NCI-H748 treated with DMSO at 0.1 percent for 48 hours (cell line): ENCODE measurements at places on chromosomes 11 and 22.

DNA sequence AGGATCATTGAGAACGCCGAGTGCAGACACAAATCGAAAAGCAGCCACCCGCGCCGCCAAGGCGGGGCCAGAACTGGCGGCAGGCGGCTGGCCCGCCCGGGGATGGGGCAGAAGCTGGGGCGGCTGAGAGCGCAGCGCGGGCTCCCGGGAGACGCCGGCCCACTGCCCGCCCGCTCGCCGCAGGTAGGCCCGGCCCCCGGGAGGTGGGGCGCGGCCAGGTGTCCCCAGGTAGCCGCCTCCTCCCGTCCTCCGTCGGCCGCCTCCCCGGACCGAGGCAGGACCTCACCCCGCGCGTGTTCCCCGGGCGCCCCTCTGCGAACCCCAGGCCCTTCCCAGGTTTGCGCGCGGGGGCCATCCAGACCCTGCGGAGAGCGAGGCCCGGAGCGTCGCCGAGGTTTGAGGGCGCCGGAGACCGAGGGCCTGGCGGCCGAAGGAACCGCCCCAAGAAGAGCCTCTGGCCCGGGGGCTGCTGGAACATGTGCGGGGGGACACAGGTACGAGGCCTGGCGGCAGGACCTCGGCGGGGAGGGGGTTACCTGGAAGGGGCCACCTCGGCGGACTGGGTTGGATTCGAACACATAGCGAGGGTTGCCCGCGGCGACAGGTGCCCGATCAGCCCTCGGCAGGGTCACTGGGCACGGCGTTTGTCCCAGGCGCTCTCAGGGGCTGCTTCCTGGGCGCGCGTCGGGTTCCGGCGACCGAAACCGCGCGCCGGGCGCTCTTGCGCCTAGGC lies at the start of gene PRRG4:
TSS of gene PRRG4 (plus strand) at position 248 of the 733 bp plus-strand sequence. CDS start 603 bp downstream, outside the sequence.
- no peak for DNase-seq

- no peak for DNase-seq
Observed at GRCh38 chr11:115148101-115148500, 356.1 kb downstream of the CADM1 start.

DNA sequence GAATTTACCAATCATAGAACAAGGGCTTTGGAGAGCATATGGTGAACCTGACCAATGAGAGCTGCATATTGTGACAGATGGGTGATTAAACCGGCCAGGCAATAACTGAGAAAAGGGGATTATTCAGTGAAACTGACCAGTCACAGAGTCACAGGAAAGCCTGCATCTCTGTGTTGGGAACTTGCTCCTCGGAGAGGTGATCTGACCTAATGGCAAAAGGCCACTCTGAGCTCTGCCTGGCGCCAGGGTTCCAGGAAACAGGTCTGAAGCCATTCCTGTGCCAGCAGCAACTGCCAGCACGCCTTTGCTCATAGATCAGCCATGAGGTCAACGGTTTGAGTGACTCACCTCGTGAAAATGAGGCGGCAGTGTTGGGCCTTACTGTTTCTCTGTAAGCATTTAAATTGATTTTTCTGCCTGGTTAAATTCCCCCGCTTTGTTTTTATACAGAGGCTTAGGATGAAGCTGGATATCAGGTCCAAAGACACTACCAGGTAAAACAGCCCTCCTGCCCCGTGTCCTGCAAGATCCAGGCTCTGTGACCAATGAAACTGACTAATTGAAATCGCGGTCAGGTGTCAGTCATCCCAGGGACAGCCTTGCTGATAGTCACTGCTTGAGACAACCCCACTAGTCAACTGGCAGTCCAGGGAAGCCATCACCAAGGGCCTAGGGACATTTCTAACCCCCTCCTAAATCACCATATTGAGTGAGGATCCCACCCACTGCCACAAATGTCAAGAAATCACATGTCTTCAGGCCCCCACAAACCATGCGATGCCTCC lies 35.8 kb upstream of the MYOD1 start:
- DNase-seq: no peak

GRCh38 chr11:64854534-64855502 lies 10.4 kb upstream of the CDC42BPG start:
- DNase-seq: no peak

DNA sequence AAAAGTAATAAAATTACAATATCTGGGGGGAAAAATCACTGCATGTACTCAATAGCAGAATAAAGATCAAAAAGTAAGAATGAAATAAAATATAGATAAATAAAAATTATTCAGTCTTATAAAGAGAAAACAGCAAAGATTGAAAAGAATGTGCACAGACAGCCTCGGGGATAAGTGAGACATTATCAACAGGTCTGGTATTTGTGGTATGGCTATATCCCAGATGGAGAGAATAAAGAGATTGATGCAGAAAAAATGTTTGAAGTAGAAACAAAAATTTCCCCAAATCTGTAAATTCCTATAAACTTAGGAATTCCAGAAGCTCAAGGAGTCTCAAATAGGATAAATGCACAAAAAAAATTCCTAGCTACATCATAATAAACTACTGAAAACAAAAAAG lies 74.5 kb upstream of the LUZP2 start:
- DNase-seq: no peak

GRCh38 chr11:124942466-124943253 lies 6.8 kb upstream of the HEPACAM start:
- DNase-seq: no peak

- DNase-seq: no peak
Observed at GRCh38 chr11:108131993-108132392, 10.6 kb downstream of the ACAT1 start.

DNA sequence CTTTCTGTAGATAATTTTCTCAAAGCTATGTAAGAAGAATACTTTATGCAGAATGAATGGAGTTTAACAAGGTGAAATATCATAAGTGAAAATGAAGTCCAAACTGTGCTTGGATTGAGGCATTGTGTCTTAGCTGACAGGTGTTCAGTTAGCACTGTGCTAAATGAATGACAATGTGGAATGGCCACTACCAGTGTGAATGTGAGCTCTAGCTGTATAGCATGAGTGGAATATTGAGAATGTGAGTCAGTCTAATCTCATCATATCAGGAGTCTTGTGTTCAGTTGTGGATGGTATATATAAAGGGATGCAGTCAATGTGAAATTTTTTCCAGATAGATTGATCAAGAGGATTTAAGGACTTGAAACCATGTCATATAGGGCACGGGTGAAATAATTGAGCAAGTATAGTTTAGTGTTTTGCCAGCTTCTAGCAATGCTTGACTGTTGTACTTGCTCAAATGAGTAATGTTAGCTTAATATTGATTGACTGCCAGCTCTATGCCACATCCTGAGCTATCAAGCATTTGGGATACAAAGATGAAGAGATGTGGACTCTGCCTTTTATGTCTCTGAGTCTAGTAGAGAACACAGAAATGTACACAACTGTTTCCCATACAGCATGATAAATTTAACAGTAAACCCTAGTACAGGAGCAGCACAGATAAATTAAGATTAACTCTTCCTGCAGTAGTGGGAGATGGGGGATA lies 10.6 kb upstream of the RAG2 start:
- no peak for DNase-seq

DNA sequence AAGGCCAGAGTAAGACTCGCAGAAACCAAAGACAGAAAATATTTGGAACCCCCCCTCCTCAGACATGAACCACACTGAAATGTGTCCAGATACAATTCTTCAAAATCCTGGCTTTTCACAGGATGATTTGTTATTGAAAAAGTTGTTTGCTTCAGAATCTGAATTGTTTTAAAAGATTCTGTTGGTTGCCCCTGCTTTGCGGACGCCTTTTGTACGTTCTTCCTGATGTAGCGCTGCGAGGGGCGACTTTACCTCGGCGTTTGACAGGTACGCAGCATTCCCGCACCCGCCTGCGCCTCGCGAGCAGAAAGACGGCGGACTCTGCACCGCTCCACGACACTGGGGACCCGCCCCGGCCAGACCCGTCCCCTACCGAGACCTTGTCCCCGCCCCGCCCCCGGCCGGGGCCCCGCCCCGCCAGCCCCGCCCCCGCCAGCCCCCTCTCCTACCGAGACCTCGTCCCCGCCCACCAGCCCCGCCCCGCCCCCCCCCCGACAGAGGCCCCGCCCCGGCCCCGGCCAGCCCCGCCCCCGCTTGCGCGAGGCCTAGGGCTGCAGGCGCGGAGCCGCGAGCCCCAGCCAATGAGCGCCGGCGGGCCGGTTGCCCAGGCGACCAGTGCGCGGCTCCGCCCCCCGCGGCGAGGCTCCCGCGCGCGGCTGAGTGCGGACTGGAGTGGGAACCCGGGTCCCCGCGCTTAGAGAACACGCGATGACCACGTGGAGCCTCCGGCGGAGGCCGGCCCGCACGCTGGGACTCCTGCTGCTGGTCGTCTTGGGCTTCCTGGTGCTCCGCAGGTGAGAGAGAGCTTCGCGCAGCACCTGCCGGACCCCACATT lies at the start of gene GLB1L2:
TSS of gene GLB1L2 (plus strand) at position 635 of the 835 bp plus-strand sequence. CDS start at position 709, 74 bp downstream.
- peak; percentile 28 for DNase-seq
